ENCODE measurements at places on chromosomes 13 and 19.
A peak's percentile ranks its signal among the peaks of the same experiment; 100 is the strongest.

DNA sequence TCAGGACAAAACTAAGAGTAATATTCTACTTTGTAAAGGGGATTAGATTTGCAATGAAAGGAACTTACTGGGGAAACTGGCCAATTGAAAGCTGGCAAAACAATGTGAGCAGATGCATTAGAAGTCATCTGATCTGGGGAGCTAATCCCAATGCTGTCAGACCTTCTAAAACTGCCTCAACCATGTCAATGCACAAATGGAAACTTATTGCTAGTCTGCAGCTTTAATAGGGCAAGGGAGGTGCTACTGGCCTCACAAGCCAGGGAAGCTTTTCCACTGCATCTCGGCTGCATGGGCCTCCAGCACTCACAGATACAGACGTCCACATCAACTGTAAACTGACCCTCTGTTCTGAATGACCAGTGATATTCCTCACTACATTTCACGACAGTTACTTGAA is 154.2 kb downstream of the LHFPL6 start:
- no peak for DNase-seq

DNA sequence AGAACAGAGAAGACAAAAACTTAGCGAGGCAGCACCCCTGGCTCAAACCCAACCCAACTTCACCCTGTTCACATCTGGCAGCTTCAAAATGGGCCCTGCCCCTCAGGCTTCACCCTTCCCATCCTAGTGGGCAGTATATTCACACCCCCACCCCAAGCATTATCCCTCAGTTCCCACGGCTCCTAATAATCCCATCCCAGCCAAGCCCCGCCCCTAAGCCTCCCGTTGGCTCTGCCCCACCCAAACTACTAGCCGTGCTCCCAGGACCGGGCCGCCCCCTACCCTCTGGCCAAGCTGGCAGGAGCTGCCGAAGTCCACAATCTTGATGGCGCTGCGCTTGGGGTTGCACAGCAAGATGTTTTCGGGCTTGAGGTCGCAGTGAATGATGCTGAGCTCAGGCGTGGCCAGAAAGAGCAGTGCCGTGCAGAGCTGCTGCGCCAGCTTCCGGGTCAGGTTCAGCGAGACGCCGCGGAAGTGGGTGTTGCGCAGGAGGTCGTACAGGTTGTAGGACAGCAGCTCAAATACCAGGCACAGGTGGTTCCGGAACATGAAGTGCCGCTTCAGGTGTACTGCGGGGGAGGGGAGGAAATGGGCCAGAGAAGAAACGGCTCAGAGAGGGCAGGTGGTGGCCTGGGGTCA is 5.8 kb downstream of the DYRK1B start:
- DNase-seq: no peak

DNA sequence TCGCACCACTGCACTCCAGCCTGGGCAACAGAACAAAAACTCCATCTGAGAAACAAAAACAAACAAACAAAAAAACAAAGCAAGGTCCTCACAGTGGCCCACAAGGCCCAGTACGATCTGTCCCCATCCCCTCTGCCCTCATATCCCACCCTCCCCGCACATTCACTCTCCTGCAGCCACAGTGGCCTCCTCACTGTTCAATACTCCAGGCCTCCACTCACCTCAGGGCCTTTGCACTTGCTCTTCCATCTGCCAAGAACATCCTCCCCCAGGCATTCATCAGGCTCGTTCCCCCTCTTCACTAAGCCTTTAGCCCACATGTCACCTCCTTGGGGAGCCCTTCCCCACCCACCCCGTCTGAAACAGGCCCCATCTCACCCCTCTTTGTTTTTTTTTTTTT is 4.6 kb downstream of the TMEM143 start:
- DNase-seq: no peak

- no peak for DNase-seq
Observed at GRCh38 chr19:29379257-29380021, 146.4 kb upstream of the VSTM2B start.

DNA sequence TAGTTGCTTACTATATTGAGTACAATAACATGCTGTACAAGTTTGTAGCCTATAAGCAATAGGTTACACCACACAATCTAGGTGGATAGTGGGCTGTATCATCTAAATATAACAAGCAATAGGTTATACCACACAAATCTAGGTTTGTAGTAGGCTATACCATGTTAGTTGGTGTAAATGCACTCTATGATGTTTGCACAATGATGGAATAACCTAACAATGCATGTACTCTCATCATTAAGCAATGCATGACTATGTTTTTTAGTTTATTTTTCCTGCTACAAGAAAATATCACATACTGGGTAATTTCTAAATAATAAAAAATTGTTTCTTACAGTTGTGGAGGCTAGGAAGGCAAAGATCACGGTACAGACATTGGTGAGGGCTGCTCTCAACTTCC is 262.5 kb downstream of the SLITRK6 start:
- DNase-seq: no peak

- no peak for DNase-seq
Observed at GRCh38 chr19:32717496-32717895, 2.1 kb upstream of the TDRD12 start.

- no peak for DNase-seq
Observed at GRCh38 chr13:98014766-98015165, 61.3 kb downstream of the IPO5 start.

DNA sequence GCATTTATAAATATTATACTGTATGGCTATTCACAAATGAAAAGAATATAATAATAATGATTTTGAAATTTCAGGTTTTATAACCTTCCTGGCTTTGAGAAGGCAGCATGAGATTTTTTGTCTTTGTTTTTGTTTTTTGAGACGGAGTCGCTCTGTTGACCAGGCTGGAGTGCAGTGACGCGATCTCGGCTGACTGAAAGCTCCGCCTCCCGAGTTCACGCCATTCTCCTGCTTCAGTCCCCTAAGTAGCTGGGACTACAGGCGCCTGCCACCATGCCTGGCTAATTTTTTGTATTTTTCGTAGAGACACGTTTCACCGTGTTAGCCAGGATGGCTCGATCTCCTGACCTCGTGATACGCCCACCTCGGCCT is 64.1 kb downstream of the ZNF429 start:
- DNase-seq: peak; percentile 41

GRCh38 chr19:14674764-14675163 is at the start of gene ADGRE3:
TSS of gene ADGRE3 (minus strand) at chr19:14674844. CDS start at chr19:14674770, 74 bp downstream.
- no peak for DNase-seq

DNA sequence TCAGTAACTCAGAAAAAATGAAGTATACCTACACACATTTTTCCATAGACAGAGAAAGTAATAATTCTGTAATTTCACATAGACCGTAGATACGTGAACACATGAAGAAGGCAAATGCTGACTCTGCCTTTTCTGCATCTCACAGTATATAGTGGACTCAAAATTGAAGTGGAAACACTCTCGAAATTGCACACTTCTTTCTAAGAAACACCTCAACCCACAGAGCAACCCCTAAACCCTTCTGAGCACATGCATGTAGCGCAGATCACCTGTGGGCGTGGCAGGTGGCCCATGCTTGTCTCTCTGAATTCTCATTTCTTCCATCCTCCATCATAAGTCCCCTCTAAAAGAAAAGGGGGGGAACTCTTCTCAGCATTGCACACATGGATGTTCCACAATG is 34.7 kb downstream of the COL4A1 start:
- DNase-seq: no peak

- no peak for DNase-seq
Observed at GRCh38 chr13:32237681-32238080, 77.5 kb downstream of the ZAR1L start.

DNA sequence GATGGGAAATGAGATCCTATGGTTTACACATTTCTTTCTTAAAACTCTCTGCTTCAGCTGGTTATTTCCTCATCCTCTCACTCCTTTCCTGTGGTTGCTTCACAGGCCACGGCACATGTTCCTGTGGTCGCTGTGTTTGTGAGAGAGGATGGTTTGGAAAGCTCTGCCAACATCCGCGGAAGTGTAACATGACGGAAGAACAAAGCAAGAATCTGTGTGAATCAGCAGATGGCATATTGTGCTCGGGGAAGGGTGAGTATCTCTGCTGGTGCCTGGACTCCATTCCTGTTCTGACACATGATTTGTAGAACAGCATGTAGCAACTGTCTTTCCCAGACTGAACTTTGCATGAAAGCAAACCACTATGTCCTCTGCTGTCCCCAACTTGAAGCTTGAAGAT is 254.2 kb downstream of the ITGBL1 start:
- no peak for DNase-seq

DNA sequence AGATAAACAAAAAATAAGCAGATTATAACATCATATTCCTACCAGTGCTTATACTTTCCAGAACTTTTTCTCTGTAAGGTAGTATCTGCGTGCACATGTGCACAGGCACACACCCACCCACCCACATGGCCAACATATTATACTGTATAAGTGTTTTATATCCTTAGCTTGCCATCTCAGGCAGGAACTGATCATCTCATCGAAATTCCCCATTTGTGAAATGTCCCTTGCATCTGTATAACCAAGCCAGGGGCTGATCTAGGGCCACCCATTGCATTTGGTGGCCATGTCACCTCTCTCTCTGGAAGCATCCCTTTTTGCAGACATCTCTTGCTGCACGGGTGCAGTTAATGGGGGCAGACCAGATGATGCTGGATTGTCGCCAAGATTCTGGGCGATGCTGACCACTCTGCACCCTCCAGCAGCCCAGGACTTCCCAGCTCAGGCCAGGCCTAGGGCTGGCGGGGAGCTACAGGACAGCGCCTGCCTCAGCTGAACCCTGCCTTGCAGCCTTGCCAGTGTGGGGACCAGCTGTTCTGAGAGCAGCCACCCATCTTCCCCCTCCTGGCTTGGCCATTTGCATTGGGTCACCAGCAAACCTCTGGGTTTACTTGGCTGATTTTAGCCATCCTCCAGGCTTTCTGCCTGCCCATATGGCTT is 95.9 kb downstream of the SLC7A1 start:
- no peak for DNase-seq

- DNase-seq: no peak
Observed at GRCh38 chr13:51021811-51022210, 89.3 kb downstream of the C13orf42 start.

DNA sequence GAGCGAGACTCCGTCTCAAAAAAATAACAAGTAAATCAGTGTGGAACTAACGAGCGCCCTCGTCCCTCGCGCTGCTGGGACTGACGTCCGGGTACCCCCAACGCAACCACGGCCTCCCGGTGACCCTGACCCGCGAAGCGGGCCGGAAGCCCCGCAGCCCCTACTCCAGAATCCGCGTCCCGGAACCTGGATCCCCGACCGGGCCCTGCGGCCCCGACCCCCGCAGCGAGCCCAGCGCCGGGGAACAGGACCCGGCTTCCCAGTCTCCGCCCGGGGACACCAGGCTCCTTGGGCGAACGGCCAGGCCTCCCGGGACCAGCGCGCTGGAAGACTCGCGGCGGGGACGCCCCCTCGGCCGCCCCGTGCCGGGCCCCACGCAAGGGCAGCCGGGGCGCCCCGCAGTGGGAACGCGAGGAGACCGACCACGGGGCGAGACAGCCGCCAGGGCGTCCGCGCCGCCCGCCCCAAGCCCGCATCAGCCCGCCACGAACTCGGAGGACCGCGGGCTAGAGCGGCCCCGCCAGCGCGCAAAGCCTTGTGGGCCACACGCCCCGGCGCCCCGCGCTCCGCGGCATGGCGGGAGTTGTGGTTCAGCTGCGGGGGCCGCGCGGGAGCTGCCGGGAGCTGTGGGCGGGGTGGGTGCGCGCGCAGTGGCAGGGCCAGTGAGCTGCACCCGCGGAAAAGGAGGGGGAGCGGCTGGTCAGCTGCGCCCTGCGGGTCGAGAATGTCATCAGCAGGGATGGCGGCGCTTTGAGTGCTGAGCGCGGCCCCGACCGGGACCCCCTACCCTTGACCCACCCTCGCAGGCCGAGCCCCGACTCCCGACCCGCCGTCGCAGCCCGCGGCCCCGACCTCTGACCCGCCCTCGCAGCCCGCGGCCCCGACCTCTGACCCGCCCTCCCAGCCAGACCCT is 7.5 kb upstream of the MADCAM1 start:
- peak; percentile 96 for DNase-seq

DNA sequence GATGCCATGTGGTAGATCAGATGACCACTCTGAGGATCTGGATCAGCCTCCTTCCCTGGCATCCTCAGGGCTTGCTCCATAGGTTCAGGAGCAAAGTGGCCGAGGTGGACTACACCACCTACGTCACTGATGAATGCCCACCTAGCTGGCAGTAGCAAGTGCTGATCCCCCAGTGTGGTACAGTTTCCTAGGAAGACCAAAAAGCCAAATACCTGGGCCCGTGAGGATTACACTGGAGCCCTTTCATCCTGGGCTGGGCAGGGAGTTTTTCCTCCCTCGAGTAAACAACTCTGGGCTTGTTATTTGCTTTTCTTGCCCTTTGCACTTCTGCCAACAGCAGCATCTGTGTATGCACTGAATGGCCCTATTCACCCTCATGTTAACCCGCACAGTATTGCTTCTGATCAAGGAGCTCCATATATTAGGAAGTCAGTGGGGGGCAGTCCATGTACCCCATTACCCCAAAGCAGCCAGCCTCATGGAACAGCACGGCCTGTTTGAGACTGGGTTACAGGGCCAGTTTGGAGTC is 3.3 kb upstream of the MYADM start:
- DNase-seq: no peak

- DNase-seq: no peak
Observed at GRCh38 chr13:50686551-50686950, 156.9 kb downstream of the DLEU7 start.
